ENCODE measurements at places on chromosomes 13 and 19. TPM values are rescaled to one million over a fixed set of nuclear protein-coding genes. Genes with fewer than 3 reads are reported as not detected.

DNA sequence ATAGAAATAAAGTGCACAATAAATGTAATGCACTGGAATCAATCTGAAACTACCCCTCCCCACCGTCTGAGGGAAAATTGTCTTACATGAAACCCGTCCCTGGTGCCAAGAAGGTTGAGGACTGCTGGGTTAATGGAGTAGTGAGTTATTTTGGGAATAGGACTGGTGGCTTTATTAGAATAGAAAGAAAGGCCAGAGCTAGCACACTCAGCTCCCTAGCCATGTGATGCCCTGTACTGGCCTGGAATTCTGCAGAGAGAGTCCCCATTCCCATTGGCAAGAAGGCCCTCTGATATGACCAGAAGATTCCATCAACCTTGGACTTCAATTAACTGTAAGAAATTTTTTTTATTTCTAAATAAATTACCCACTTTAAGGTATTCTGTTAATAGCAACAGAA, 393.5 kb upstream of the PCDH9 start:
- no peak for DNase-seq
- no peaks in the 10 kb centered on the region for H3K27me3 ChIP-seq
- H3K4me3 ChIP-seq: no peak overlapping the region
- H3K27ac ChIP-seq: no peak overlapping the region
- H3K36me3 ChIP-seq: no peaks in the 10 kb centered on the region

DNA sequence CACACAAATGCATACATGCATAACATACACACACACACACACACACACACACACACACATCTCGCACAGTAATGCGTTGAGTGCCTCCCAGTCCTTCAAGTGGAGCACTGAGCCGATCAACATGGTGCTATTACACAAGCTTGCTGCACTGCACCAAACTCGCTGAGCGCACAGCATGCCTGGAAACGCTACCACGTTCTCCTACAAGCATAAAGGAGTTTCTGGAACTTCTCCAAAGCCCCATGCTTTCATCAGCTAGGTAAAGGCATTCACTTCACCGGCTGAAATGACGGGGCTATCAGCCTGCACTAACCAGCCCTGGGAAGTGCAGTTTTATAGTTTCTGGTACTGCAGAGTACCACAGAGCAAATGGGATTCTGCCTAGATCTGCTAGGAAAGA, 92.7 kb downstream of the FGF14 start:
- no peaks in the 10 kb centered on the region for H3K36me3 ChIP-seq
- H3K4me1 ChIP-seq: no peaks in the 10 kb centered on the region
- DNase-seq: no peak
- H3K27me3 ChIP-seq: no peaks in the 10 kb centered on the region
- H3K27ac ChIP-seq: no peak overlapping the region

DNA sequence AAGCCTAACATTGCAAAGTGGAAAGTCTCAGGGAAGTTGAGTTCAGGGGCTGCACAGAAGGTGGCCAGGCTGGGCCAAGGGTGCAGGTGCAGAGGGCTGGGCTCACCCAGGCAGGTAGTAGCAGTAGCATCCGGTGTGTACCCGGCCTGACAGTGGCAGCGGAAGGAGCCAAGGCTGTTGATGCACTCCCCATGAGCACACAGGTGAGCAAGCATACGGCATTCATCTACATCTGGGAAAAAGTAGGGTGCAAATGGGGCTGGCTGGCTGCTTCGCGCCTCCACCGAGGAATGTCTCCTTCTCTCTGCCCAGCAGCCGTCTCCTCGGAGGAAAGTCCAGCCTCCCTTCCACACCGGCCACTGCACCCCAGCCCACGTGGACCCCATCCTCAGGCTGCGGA, 30.6 kb downstream of the CCL25 start:
- no peaks in the 10 kb centered on the region for H3K36me3 ChIP-seq
- H3K4me3 ChIP-seq: no peak overlapping the region
- no peak overlapping the region for H3K27ac ChIP-seq
- H3K4me1 ChIP-seq: no peaks in the 10 kb centered on the region
- H3K27me3 ChIP-seq: no peaks in the 10 kb centered on the region

GRCh38 chr13:113183450-113184129, 24.9 kb downstream of the PCID2 start:
- no peak overlapping the region for H3K4me3 ChIP-seq
- H3K36me3 ChIP-seq: peaks cover 30% of the 10 kb centered on the region
- H3K4me1 ChIP-seq: peaks cover 61% of the 10 kb centered on the region
- DNase-seq: peak; percentile 16
- H3K27me3 ChIP-seq: no peaks in the 10 kb centered on the region

DNA sequence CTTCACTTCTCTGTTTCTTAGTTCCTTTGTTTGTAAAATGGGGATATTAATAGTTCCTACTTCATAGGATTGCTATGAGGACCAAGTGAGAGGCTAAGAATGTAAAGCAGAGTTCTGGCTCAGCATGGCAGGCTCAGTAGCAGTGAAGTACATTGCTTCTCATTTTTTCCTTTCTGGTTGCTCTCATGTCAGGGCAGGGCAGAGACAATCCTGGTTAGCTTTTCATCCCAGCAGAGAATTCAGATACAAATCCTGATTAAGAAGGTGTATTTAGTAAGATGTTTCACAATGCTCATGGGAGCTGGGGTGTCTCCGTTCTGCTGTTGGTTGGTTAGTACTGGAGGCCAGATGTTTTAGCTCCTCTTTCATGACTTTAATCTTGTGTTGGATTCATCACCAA, 42.9 kb downstream of the WASF3 start:
- H3K27ac ChIP-seq: no peak overlapping the region
- no peak for DNase-seq

GRCh38 chr13:23609874-23610576, 39.8 kb downstream of the TNFRSF19 start:
- H3K36me3 ChIP-seq: no peaks in the 10 kb centered on the region
- H3K4me1 ChIP-seq: peaks cover 7% of the 10 kb centered on the region
- DNase-seq: no peak
- H3K27ac ChIP-seq: no peak overlapping the region
- H3K4me3 ChIP-seq: peak overlapping the region; percentile 20
- H3K27me3 ChIP-seq: no peaks in the 10 kb centered on the region

DNA sequence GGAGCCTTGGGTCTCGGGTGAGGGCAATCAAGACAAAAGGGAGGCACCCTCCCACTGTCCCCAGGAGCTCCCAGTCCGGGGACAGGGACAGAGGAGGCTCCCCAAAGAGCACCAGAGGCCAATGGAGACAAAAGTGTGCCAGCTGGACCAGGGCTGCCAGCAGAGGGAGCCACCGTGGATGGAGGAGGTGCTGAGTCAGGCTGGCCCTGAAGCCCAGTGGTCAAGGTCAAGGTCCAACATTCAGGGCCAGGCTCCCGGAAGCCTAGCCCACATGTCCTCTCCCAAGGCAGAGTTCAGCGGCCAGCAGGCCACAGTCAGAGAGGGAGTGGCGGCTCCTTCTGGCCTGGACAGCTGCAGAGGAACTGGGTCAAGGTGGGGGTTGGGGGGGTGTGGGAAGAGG, 8.4 kb downstream of the COL5A3 start:
- no peak for DNase-seq
- H3K4me3 ChIP-seq: no peak overlapping the region
- H3K4me1 ChIP-seq: peaks cover 37% of the 10 kb centered on the region
- no peak overlapping the region for H3K27ac ChIP-seq
- H3K27me3 ChIP-seq: peaks cover 3% of the 10 kb centered on the region

CRB3 gene
- total RNA-seq: 0.59 TPM

All from natural killer cell (primary cell).